ENCODE measurements at places on chromosomes 1 and 21.

DNA sequence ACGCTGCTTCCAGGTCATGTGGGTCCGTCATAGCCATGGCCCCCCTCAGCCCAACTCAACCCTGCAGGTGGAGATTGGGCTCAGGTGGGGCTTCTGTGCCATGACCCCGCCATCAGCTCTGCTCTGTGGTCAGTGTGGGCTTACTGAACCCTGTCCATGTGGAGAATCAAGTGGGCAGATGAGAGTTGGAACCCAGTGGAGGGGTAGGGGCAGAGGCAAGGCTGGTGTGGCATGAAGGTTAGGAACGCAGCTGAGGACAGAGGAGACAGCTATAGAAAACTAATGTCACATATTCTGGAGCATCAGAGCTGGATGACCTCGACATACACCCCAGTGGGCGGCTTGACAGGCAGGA, 355.9 kb downstream of the PTPRU start:
- peak; percentile 38 for DNase-seq

- DNase-seq: no peak
These were observed 120.6 kb downstream of the LYPLAL1 start for GRCh38 chr1:219294251-219294650.

- DNase-seq: no peak
These were observed 905 bp downstream of the LIX1L start for GRCh38 chr1:145956781-145957442.

DNA sequence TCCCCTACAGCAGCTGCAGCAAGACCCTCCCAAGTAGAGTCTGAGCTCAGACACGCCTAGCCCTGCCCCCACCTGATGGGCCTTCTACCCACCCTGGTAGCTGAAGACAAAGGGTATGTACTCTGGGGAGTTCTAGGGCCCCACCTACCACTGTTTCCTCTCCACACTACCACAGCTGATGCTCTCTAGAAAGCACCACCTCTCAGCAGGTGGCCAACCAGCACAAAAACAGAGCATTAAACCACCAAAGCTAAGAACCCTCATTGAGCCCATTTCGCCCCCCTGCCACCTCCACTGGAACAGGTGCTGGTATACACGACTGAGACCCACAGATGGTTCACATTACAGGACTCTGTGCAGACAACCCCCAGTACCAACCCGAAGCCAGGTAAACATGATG, 258.9 kb downstream of the SETD4 start:
- no peak for DNase-seq

- no peak for DNase-seq
These were observed 35.9 kb upstream of the RASAL2 start for GRCh38 chr1:178057912-178058534.

GRCh38 chr1:79859212-79859948, 852.9 kb upstream of the ADGRL4 start:
- no peak for DNase-seq

- no peak for DNase-seq
These were observed 5.9 kb downstream of the LRIF1 start for GRCh38 chr1:110957798-110958197.

GRCh38 chr1:222301652-222302051, 246.3 kb downstream of the HHIPL2 start:
- DNase-seq: no peak

GRCh38 chr21:45590726-45591618, 48.7 kb upstream of the SLC19A1 start:
- peak; percentile 65 for DNase-seq

DNA sequence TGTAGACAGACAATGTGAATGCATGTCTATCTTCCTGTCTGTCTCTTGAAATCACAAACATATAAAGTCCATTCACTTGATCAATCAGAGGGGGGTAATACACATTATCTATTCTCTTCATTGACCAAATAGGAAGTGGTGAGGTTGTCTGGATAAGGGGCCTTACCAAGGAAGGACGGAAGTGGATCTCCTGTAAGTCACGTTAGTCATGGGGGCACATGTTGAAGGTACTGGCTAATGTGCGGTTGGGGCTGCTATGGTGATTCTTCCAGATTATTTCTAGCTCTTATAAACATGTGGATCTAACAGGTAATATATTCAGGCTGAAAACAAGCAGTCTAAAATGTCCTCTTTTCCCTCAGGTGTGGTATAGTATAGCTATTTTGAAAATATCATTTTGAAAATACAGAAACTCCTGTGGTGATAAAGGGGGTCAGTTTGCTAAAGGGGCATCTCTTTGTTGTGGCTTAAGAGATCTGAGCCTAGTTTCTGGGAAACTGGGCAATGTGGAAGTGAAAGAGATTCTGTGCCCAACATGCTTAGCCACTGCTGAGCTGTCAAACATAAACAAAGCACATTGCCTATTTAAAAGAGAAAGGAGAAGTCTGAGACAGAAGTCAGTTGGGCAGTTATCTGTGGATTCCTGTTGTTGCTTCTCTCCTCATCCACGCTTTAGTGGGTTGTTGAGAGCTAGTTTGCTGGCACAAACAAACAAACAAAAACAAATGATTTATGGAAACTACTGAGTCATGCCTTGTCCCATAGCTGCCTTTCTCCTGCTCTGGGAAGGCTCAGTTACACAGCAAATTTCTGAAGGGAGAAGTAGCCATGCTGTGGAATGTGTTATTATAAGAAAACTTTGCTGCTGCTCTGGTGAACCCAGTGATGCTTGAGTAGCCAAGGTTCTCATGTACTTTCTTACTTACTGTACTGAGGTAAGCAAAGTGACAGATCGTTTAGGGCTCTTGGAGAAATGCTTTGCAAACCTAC, 166.9 kb downstream of the HLX start:
- DNase-seq: no peak

DNA sequence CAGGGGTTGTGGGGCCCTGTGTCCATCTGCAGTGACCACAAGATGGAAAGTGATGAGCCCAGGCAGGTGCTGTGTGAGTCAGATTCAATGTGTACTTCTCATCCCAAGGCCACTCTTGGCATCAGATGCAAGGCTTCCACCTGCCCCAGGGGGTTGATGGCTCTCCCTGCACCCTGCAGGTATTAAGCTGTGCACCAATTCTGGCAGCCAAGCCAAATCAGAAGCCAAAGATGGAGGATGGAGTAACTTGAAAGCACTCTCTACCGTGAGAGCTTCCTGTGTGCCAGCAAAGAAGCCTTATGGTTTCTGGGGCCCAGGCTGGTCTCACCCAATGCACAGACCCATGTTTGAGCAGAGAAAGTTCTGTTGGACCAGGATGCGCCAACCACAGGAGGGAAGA, 44.3 kb upstream of the TENT5C start:
- no peak for DNase-seq

GRCh38 chr1:98385652-98386051, 275.9 kb upstream of the SNX7 start:
- DNase-seq: no peak

GRCh38 chr1:10216090-10216749, 5.8 kb downstream of the KIF1B start:
- DNase-seq: no peak

GRCh38 chr21:44900559-44901251, 20.0 kb downstream of the ITGB2 start:
- DNase-seq: no peak

DNA sequence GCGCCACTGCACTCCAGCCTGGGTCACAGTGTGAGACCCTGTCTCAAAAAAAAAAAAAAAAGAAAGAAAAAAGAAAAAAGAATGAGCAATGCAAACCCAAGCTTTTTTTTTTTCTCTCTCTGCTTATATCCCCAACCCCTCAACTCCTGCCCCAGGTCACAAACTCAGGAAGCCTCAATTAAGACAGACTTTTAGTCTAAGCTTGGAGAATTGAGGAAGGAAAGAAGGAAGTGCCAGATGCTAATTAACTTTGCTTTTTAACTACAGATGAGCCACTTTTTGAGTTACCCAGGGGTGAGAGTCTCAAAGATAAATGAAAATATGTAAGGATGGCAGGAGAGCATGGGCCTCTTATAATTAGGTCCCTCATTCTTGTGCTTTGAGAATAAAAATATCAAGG, 33.3 kb downstream of the PIK3CD start:
- DNase-seq: no peak

All from stimulated activated effector memory CD8-positive, alpha-beta T cell treated with anti-CD3 and anti-CD28 coated beads, Interleukin-12 subunit alpha, Interleukin-12 subunit beta, amount 100 ng/mL, for 72 hours (primary cell).